Stimulated activated memory B cell treated with anti-CD40 and anti-IgM and Interleukin-4, amounts not matched to agents 10 μg/mL and 1 μg/mL and 100 μg/mL, for 72 hours (primary cell): ENCODE measurements at places on chromosomes 13 and 19.

DNA sequence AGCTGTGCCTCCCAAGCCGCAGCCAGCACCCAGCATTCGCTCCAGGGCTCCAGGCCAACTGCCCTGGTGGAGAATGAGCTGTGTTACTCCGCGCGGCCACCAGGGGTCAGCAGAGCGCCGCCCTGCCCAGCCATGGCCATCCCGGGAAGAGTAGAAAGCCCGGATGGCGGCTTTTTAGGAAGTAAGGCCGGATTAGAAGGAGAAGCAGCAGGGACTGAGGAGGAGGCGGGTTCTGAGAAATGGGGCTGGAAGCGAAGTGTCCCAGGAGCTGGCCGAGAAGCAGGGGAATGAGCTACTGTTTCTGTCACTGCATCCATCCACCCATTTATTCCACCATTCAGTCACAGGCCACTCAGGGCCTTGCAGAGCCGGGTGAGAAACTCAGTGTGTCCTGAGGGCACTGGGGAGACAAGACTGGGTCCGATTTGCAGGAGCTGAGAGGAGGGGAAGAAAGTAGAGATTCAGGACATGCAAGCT lies 6.6 kb upstream of the NPAS1 start:
- peak; percentile 68 for ATAC-seq
- H3K4me3 ChIP-seq: no peak overlapping the region
- H3K4me1 ChIP-seq: peaks cover 11% of the 10 kb centered on the region
- no peaks in the 10 kb centered on the region for H3K36me3 ChIP-seq
- no peak overlapping the region for H3K27ac ChIP-seq

GRCh38 chr13:87754097-87754496 lies 82.9 kb downstream of the SLITRK5 start:
- H3K27me3 ChIP-seq: no peaks in the 10 kb centered on the region
- H3K4me1 ChIP-seq: no peaks in the 10 kb centered on the region
- ATAC-seq: no peak
- H3K36me3 ChIP-seq: no peaks in the 10 kb centered on the region

- no peak for ATAC-seq
- H3K27ac ChIP-seq: peak overlapping the region; percentile 59
- peaks cover 18% of the 10 kb centered on the region for H3K36me3 ChIP-seq
- no peak overlapping the region for H3K4me3 ChIP-seq
- peaks cover 47% of the 10 kb centered on the region for H3K4me1 ChIP-seq
Measured at GRCh38 chr13:48266701-48267639, 34.0 kb downstream of the ITM2B start.

- H3K27ac ChIP-seq: no peak overlapping the region
- ATAC-seq: no peak
- H3K4me1 ChIP-seq: peaks cover 33% of the 10 kb centered on the region
- H3K36me3 ChIP-seq: peaks cover 60% of the 10 kb centered on the region
Measured at GRCh38 chr13:114257014-114257413, 22.3 kb downstream of the CDC16 start.

GRCh38 chr19:15866636-15867035 lies 31.2 kb downstream of the CYP4F2 start:
- ATAC-seq: no peak
- peaks cover 10% of the 10 kb centered on the region for H3K4me1 ChIP-seq
- H3K4me3 ChIP-seq: no peak overlapping the region
- peaks cover 38% of the 10 kb centered on the region for H3K27me3 ChIP-seq

- ATAC-seq: no peak
- H3K36me3 ChIP-seq: no peaks in the 10 kb centered on the region
- no peak overlapping the region for H3K27ac ChIP-seq
- no peak overlapping the region for H3K4me3 ChIP-seq
Measured at GRCh38 chr13:35936246-35936978, 194.8 kb downstream of the DCLK1 start.
